ENCODE measurements at places on chromosomes 7 and 10.
A peak's percentile ranks its signal among the peaks of the same experiment; 100 is the strongest.

DNA sequence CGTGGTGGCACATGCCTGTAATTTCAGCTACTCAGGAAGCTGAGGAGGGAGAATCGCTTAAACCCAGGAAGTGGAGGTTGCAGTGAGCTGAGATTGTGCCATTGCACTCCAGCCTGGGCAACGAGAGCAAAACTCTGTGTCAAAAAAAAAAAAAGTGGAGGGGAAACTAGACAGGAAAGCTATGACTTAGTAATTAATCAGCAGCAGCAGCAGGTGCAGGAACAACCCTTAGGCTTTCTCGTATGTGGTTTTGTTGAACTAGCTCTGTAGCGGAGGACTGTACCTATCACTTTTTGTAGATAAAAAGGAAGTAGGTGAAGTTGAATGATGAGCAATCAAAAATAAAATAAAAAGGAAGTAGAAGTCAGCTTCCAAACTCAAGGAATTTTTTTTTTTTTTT lies 76.9 kb upstream of the KMT2C start:
- DNase-seq = no peak

- no peak for DNase-seq
Measured at GRCh38 chr7:101857358-101857811, 40.0 kb downstream of the CUX1 start.

DNA sequence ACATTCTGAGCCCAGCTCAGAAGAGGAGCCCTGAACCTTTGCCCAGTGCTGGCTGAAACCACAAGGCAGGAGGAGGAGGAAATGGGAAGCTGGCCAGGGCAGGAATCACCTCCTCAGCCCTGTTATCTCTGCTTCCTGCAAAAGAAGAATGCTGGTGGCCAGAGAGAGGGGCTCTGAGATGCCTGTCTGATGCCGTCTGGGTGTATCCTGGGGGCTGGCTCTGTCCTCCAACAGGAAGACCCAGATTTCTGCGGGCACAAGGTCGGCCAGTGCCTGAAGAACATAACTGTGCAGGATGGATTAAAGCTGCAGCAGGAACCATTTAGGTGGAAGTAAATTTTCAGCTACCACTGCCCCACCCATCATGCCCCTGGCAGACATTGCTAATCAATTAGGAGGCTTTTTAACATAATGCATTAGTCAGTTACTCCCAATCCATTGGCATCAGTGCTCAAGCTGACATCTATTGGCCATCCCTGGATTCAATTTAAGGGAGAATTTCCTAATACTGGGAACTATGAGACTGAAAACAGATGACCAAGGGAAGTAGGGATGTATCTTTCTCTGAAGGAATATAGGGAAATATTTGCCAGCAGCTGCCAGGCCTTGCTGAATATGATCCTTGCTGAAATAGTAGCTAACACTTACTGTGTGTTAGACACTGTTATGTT lies 67.7 kb downstream of the COL13A1 start:
- DNase-seq = no peak

DNA sequence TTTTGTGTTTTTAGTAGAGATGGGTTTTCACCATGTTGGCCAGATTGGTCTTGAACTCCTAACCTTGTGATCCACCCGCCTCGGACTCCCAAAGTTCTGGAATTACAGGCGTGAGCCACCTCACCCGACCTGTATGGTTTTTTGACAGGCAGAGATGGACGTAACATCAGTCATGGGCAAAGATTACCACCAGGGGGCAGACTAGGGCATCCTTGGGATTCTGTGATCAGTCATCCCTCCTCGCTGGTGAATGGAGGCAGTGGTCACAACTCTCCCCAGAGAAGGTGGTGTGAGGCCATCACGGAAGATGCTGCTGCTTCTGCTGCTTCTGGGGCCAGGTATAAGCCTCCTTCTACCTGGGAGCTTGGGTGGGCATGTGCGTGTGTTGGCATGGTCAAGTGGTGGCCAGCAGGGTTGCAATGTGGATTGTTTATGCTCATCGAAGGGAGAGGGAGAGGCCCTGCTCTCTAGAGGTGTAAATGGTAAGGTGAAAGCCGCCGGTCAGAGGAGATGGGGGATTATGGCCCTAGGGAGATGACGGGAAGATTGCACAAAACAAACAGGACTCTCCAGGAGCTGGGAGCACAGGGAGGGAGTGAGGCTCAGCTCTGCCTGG lies 122.7 kb upstream of the PRSS1 start:
- no peak for DNase-seq

GRCh38 chr10:124639646-124640045 lies 104.5 kb downstream of the FAM53B start:
- no peak for DNase-seq

GRCh38 chr7:151993977-151994676 lies 31.3 kb upstream of the GALNT11 start:
- DNase-seq = no peak

- DNase-seq = no peak
Measured at GRCh38 chr7:44772440-44772839, 23.8 kb downstream of the ZMIZ2 start.

- DNase-seq = no peak
Measured at GRCh38 chr10:24439935-24440334, 231.0 kb downstream of the KIAA1217 start.

DNA sequence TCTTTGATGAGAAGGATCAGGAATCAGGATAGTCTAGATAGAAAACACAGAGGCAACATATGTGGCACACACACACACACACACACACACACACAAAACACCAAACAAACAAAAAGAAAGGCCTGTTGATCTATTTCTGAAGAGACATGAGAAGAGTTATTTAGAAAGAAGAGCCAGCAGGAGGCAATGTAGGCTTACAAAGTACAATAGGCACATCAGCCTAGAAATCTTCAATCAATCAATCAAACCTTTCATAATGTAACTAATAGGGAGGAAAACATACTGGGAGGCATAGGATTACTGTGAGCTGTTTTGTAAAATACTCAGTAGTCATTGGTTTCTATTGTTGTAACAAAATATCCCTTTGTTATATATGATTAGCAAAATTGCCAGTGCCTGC lies 47.3 kb upstream of the TES start:
- DNase-seq = no peak

DNA sequence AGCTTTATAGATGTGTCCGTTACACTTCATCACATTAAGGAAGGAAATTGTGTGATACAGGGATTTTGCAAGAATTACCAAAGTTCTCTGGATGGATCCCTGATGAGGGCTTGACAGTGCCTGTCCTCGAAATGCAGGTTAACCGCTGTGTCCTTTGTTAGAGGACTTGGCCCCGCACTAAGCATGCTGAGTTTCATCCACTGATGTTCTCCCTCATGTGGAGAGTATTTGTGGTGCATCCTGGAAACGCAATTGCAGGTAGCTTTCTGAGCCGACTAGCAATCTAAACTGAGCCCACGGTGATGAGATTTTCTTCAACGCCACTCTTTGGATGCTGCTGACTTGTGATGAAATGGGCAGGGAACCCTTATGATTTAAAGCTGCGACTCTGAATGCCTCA lies 71.9 kb upstream of the STK17A start:
- DNase-seq = no peak

- DNase-seq = no peak
Measured at GRCh38 chr7:130951976-130952876, 218.2 kb upstream of the KLF14 start.

- no peak for DNase-seq
Measured at GRCh38 chr7:113392421-113392820, 274.1 kb upstream of the SMIM30 start.

GRCh38 chr10:77911535-77912123 lies 14.9 kb downstream of the DLG5 start:
- no peak for DNase-seq

DNA sequence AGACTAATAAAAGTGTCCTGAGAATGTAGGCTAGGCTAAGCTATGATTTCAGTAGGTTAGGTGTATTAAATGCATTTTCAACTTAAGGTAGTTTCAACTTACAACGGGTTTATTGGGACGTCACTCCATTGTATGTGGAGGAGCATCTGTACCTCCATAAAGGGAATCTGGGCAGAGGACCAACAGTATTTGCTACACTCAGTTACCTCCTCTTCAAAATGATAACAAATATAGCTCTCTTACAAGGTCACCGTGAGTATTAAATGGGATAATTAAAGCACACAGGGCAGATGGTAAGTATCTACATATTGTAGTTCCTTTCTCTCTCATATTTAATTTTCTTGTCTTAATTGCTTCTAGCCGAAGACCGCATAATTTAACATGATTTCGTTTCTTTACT lies 59.0 kb upstream of the FGL2 start:
- DNase-seq = no peak

DNA sequence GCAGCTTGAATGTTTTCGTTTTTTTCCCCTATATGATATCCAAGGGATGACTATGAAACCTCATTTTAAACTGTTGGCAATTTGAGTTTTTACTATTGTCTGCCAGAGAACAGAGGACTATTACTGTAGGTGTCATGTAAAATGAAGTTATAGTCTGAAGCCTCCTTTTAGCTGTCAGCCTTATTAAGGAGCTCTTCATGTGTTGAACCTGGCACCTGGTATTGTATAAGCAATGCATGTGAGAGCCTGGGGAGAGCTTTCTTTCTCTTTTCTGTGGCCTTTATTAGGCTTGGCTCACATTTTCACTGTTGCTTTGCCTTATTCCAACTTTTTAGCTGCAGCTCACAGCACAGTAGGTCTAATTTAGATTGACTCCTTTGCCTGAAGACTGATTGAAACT lies 119.1 kb upstream of the FOXP2 start:
- no peak for DNase-seq

GRCh38 chr10:2978111-2978510 lies 89.2 kb upstream of the PFKP start:
- peak; percentile 39 for DNase-seq

DNA sequence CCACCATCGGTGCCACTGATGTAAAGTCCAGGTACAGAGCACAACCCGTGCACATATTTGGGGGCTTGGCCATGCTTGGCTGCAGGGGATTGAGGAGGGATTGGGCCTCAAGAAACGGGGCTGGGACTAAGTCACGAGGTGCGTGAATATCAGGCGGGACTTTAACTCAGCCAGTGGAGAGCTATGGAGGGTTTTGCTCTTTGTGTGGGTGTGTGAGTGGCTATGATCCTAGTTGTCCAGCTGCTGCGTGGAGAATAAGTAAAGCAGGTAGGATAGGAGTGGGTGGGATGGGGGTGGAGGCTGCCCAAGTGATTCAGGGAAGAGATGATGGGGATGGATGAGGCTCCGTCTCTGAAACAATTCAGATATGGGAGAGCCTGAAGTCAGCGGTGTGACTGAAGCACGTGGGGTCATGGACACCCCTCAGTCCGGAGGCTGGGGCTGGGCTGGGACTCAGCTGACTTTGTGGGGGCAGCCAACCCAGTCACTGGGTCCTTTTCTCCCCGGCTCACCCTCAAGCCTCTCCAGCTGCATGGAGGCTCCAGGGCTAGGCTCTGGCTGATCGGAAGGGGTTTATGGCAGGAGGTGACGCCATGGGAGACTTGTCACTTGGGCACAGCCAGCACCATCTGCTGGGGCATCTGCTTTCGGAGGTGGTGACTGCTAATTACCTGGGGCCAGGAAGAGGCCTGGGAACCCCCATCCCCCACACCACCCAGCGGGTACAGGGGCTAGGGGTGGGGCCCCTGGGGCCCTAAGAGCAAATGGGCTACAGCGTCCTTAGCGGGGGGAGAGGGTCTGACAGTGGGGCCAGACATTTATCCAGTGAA lies 1.7 kb upstream of the LFNG start:
- DNase-seq = no peak

DNA sequence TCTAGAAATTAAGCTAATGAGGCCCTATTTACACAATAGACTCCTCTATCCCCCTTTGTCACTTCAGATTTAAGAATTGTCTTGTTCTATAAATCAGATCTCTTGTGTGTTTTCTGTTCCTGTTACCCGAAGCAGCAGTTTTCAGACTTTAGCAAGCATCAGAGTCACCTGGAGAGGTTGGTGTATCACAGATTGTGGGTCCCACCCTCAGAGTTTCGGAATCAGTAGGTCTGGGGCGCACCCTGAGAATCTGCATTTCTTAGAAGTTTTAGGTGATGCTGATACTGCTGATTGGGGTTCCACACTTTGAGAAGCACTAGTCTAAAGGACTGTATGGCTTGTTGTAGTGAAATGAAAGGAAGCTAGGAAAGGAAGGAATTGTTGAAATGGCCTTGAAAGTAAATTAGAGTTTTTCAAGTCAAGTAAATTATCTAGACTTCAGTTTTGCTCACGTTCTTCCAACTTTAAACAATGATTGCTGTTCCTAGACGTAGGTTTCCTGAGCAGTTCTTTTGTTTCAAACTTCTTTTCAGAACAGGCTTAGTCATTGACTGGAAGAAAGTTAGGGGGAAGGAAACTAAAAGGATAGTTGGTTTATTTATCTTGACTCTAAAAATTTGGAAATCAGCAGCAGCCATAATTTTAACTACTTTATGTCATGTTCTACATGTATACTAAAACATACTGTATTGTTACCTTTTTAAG lies 15.7 kb downstream of the BPGM start:
- no peak for DNase-seq

- DNase-seq = no peak
Measured at GRCh38 chr7:4143511-4144171, 538.5 kb upstream of the FOXK1 start.

GRCh38 chr7:77685233-77685632 lies 11.0 kb upstream of the RSBN1L start:
- DNase-seq = no peak

- DNase-seq = no peak
Measured at GRCh38 chr10:117590101-117590875, 47.7 kb downstream of the EMX2 start.

GRCh38 chr7:132446666-132447278 lies 129.5 kb downstream of the PLXNA4 start:
- DNase-seq = no peak

DNA sequence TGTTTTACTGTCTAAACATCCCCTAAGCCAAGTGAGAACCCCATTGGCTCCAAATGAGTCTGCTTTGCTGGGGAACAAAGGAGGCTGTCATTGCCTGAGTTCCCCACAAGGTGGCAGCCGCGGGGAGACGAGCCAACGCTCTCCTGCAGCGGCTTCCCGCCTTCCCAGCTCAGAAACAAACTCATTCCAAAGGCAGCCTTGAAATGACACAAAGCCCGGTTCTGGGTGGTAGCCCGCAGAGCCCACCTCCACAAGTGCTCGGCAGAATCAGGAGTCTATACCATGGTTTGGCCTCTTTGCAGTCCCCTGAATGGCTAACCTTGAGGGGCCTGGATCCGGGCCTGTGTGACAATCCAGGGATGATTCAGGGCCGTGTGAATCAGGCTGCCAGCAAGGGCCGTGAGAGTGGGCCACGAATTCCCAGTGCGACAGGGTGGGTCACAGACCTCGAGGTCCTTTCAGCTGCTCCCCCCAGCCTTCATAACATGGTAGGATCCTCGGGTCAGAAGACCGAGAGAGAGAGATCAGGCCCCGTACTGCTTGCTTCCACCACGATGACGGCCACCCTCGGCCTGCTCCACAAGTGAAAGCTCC lies 79.7 kb downstream of the DLG5 start:
- DNase-seq = peak; percentile 57

GRCh38 chr10:42887734-42888503 lies 105.3 kb downstream of the BMS1 start:
- no peak for DNase-seq

GRCh38 chr7:16202303-16202702 lies 219.0 kb downstream of the CRPPA start:
- DNase-seq = no peak

DNA sequence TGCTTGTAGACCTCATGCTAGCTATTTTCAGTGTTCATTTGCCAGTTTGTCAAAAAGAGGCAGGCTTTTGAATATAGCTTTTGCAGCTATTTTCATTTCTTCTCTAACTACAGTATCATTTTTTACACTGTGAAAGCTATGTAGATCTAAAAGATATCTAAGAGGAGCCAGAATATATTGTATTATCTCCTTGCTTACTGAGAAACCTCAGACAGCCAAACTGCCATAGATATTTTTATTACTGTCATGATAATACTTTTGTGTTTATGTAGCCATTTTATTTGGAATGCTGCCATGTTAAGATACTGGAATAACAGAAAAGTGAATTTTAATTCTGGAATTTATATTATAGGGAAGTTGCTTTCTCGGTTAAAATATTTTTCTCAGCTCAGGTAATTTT lies 37.2 kb downstream of the ANKIB1 start:
- no peak for DNase-seq

Measured in left renal pelvis (tissue), 4 donors.